ENCODE measurements at places on chromosomes 16 and 17.

- no peak for DNase-seq
Measured at GRCh38 chr17:40323391-40324381, 14.7 kb downstream of the RARA start.

GRCh38 chr17:36740157-36740556, 138.8 kb downstream of the MRM1 start:
- no peak for DNase-seq

GRCh38 chr16:54285414-54286089, 1.0 kb downstream of the IRX3 start:
- no peak for DNase-seq

GRCh38 chr16:5349670-5350517, 252.3 kb upstream of the EEF2KMT start:
- no peak for DNase-seq

DNA sequence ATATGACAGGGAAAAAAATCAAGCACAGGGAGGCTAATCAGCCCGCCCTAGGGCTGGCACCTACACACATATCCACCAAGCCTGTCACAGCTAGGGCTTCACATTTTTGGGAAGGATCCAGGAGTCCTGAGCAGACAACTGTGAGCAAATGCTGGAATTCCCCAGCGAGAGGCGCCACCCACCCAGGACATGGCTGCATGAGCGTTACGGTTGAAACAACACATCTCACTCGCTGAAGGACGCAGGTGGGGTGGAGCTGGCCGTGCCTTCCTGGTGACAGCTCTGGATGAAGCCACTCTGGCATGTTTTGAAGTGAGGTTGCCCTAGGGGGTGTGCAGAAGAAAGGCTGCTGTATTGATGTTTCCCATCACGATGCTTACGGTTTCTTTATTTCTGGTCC, 315.1 kb upstream of the EEF2KMT start:
- DNase-seq = no peak

- no peak for DNase-seq
Measured at GRCh38 chr16:82713778-82714177, 87.0 kb downstream of the CDH13 start.
